ENCODE measurements at places on chromosomes 12 and 14. TPM values are rescaled to one million over a fixed set of nuclear protein-coding genes. Genes with fewer than 3 reads are reported as not detected.

The AKAP6 gene
- polyA plus RNA-seq: 1.5 TPM

GRCh38 chr12:66168410-66168809 is 1.4 kb downstream of the TMBIM4 start:
- H3K36me3 ChIP-seq: no peaks in the 10 kb centered on the region
- H3K27me3 ChIP-seq: no peaks in the 10 kb centered on the region
- H3K27ac ChIP-seq: peak overlapping the region; percentile 97
- H3K4me1 ChIP-seq: peaks cover 24% of the 10 kb centered on the region
- peak overlapping the region; percentile 80 for H3K4me3 ChIP-seq

The FRMD6 gene
- 0.51 TPM for polyA plus RNA-seq

DNA sequence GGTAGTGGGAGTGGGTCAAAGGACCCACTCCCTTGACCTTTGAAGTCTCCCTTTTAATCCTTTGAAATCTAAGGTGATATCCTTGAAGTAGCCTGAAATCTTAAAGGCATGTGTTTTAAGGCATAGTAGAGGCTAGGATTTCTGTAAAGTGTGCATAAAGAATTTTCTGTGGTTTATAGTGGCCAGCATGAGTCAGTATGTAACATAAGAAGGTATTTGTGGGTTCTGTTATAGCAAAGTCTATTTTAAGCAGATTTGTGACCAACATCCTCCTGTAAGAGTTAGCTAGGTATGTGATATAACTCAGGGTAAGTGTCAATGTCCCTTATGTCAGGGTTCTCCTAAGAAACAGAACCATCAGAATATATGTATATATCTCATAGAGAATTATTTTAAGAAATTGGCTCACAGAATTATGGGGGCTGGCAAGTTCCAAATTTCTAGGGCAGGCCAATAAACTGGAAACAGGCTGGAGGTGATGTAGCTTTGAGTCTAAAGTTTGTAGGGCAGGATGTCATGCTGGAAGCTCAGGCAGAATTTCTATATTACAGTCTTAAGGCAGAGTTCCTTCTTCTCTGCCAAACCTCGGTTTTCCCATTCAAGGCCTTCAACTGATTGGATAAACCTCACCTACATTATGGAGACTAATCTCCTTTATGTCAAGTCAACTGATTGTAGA is 18.7 kb upstream of the EPYC start:
- no peak overlapping the region for H3K27ac ChIP-seq
- H3K4me1 ChIP-seq: no peaks in the 10 kb centered on the region
- H3K4me3 ChIP-seq: no peak overlapping the region
- H3K36me3 ChIP-seq: no peaks in the 10 kb centered on the region

The TAS2R42 gene
- polyA plus RNA-seq: not detected

DNA sequence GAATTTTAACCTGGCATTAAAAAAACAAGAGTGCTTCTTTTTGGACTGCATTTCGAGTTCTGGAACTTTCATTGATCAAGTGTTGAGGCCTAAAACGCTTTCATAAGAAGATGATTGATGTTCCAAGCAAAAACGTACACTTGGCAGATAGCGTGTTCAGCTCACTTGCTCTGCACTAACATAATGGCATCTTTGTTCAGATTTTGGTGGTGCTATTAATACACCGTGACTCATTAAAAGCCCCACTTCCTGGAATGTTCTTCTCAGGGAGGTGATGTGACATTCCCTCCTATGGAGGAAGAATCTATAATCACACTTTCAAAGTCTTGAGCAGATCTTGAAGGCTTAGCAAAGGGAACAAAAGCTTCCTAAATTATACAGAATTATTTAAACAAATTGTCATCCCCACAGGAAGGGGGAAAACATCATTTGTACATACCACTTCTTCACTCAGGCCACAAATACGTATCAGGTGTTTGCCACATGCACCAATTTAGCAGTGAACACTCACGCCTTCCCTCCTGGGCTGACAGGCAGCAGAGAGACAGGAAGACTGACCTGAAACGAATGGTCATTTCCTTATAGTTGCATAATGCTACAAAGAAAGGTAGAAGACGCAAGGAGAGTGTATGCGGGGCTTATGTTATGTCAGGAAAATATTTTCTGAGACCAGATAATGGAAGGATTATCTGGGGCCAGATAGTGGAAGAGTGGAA is 15.4 kb downstream of the HSP90AA1 start:
- no peak for DNase-seq
- no peak overlapping the region for H3K4me3 ChIP-seq
- peaks cover 19% of the 10 kb centered on the region for H3K4me1 ChIP-seq

GRCh38 chr12:4307593-4308333 is 13.2 kb upstream of the TIGAR start:
- DNase-seq: no peak
- peaks cover 25% of the 10 kb centered on the region for H3K36me3 ChIP-seq
- no peak overlapping the region for H3K27ac ChIP-seq
- no peaks in the 10 kb centered on the region for H3K4me1 ChIP-seq
- no peak overlapping the region for H3K4me3 ChIP-seq

DNA sequence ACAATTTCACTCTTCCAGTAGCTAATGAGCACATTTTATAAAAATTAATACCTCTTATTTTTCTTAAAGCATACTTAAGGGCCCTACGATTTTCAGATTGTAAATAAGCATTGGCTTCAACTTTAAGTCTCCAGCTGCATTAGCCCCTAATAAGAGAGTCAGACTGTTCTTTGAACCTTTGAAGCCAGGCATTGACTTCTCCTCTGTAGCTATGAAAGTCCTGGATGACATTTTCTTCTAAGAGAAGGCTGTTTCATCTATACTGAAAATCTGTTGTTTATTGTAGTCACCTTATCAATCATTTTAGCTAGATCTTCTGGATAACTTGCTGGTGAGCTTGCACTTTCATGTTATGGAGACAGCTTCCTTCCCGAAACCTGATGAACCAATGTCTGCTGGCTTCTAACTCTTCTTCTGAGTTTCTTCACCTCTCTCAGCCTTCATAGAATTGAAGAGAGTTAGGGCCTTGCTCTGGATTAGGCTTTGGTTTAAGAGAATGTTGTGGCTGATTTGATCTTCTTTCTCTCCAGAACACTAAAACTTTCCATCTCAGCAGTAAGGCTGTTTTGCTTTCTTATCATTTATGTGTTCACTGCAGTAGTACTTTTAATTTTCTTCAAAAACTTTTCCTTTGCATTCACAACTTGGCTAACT is 377.1 kb upstream of the RGS6 start:
- H3K4me1 ChIP-seq: peaks cover 43% of the 10 kb centered on the region
- peak overlapping the region; percentile 43 for H3K4me3 ChIP-seq
- H3K27me3 ChIP-seq: no peaks in the 10 kb centered on the region
- H3K36me3 ChIP-seq: no peaks in the 10 kb centered on the region

The VPS33A gene
- 18.0 TPM for polyA plus RNA-seq

GRCh38 chr14:56175773-56176172 is 57.6 kb downstream of the PELI2 start:
- no peaks in the 10 kb centered on the region for H3K36me3 ChIP-seq
- no peak overlapping the region for H3K4me3 ChIP-seq
- no peak for DNase-seq
- no peaks in the 10 kb centered on the region for H3K27me3 ChIP-seq
- H3K4me1 ChIP-seq: peaks cover 19% of the 10 kb centered on the region

DNA sequence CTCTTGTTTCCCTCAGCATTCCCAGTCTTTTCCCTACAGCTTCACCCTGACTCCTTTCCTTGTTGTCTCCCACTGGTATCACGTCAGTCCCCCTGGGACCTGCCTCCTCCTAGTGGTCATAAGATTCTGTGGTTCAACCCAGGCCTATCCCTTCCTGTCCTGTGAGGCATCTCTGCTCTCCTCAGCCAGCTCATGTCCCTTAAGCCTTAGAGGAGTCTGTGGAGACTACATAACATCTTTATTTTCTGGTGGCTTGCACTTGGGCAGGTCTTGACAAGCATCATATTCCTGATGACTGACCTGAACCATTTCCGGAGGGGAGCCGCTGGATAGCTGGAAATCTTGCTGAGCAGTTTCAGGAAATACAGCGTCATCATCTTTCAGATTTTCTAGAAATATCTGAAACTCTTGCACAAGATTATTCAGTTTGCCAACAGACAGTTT is 688 bp downstream of the C12orf71 start:
- no peaks in the 10 kb centered on the region for H3K36me3 ChIP-seq
- no peak for DNase-seq
- H3K4me3 ChIP-seq: no peak overlapping the region
- H3K4me1 ChIP-seq: no peaks in the 10 kb centered on the region

GRCh38 chr14:88430976-88431375 is 45.5 kb downstream of the SPATA7 start:
- H3K27me3 ChIP-seq: no peaks in the 10 kb centered on the region
- H3K36me3 ChIP-seq: no peaks in the 10 kb centered on the region
- no peak overlapping the region for H3K4me3 ChIP-seq

DNA sequence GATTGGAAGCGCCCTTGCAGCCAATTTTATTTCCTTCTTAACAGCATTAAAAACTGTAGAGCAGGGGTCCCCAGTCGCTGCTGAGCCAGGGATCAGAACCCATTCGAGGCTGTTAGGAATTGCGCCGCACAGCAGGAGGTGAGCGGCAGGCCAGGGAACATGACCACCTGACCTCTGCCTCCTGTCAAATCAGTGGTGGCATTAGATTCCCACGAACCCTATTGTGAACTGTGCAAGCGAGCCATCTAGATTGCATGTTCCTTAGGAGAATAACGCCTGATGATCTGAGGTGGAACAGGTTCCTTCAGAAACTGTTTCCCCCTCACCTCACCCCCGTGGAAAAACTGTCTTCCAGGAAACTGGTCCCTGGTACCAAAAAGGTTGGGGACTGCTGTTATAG is 107.4 kb downstream of the DNAI7 start:
- no peaks in the 10 kb centered on the region for H3K4me1 ChIP-seq
- H3K4me3 ChIP-seq: no peak overlapping the region
- H3K27ac ChIP-seq: no peak overlapping the region
- peaks cover 72% of the 10 kb centered on the region for H3K36me3 ChIP-seq
- no peaks in the 10 kb centered on the region for H3K27me3 ChIP-seq

DNA sequence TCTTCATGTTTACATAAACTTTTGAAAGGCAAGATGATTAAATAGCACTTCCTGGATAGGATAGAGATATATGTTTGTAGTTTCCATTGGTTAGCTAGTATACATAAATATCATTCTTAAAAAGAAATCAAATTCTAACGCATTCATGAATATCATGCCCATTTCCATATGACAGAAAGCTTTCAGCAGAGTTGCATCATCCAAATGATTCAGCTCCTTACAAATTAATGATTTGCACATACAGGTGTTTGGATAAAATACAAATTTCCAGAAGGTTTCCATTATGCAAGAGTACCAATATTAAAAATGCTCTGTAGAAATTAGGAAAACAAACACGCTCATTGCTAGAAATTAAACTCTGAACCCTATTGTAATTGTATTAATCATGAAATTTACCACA is 264.4 kb downstream of the FOXG1 start:
- no peak for DNase-seq
- no peaks in the 10 kb centered on the region for H3K27me3 ChIP-seq
- H3K4me3 ChIP-seq: no peak overlapping the region
- H3K4me1 ChIP-seq: no peaks in the 10 kb centered on the region

GRCh38 chr12:662566-663292 is 516 bp downstream of the NINJ2 start:
- no peaks in the 10 kb centered on the region for H3K27me3 ChIP-seq
- peaks cover 26% of the 10 kb centered on the region for H3K4me1 ChIP-seq
- peak overlapping the region; percentile 49 for H3K27ac ChIP-seq
- peak overlapping the region; percentile 35 for H3K4me3 ChIP-seq
- H3K36me3 ChIP-seq: no peaks in the 10 kb centered on the region
- no peak for DNase-seq

The TTC7B gene
- not detected for polyA plus RNA-seq

DNA sequence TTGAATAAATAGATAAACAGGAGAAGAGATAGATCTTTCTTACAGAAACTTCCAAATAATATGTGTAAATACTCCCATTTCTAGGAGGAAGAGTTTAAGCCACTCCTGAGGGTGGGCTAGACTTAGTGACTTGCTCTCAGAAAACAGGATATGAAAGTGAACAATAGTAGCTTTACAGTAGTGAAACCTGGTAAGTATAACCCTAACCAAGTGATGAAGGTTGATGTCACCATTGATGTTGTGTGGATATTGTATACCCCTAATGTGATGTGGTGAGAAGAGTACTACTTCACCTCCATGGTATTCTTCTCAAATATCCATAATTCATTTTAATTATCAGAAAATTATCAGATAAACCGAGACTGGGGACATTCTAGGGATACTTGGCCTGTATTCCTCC is 20.9 kb downstream of the AKAP6 start:
- DNase-seq: no peak
- H3K27me3 ChIP-seq: no peaks in the 10 kb centered on the region
- H3K27ac ChIP-seq: no peak overlapping the region
- H3K4me1 ChIP-seq: no peaks in the 10 kb centered on the region
- no peak overlapping the region for H3K4me3 ChIP-seq

Data from naive thymus-derived CD4-positive, alpha-beta T cell (primary cell).